ENCODE measurements at places on chromosomes 11 and 22.

DNA sequence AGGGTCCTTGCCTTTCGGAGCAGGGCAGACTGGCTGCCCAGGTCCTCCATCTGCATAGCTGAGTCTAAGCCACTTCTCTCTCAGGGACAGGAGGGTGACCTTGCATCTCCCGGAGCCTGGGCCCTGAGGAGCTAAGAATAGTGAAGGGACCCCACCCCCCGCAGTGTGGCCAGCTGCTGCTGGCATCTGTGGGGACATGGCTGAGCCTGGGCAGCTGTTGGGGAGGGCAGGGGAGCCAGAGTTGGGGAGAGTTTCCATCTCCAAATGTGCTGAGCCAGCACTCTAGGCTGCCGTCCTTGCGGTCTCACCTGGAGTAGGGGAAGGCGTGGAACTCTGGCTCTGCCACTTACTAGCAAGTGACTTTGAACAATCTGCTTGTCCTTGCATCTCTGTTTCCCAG is 34.8 kb upstream of the SHISAL1 start:
- no peak for DNase-seq

- DNase-seq, result no peak
Observed at GRCh38 chr22:22605074-22605404, 39.4 kb upstream of the GGTLC2 start.

GRCh38 chr11:123517559-123518364 is 87.7 kb downstream of the GRAMD1B start:
- DNase-seq, result no peak

DNA sequence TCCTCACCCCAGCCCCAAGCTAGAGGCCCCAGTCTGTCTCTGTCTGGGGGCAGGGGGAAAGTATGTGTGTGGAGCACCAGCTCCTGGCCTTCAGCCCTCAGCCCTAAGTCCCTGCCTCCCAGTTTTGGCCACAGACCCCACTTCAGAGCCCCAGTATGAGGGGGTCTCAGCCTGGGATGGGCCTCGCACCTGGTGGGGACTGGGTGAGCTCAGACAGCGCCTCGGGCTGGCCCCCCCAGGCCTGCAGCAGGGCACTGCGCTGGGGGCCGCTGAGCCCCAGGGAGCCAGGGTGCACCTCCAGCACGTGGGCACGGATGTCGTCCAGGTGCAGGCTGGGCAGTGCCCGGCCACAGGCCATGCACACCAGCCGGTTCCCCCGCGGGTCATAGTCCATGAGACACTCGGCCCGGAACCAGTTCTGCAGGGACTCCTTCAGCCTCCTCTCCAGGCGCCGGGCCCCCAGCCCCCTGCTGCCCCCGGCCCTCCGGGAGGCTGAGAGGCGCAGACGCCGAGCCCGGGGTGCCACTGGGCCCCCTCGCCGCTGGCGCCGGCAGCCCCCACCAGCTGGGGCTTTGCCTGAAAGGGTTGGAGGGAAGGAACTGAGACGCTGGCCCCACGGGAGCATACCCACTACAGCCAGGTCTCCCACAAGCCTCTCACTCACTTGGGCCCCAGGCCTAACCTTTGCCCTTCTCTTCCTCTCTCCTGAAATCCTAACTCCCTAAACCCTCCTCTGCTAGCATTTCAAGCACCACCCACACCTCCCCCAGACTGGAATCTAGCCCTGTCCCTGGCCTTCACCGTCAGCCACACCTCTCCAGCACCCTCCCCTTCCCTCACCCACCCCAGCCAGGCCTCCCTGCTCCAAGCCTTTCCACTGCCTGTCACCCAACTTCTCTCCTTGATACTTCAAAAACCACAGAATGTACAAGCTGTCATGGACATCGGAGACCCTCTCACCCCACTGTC is 3.6 kb downstream of the ZFTA start:
- no peak for DNase-seq

DNA sequence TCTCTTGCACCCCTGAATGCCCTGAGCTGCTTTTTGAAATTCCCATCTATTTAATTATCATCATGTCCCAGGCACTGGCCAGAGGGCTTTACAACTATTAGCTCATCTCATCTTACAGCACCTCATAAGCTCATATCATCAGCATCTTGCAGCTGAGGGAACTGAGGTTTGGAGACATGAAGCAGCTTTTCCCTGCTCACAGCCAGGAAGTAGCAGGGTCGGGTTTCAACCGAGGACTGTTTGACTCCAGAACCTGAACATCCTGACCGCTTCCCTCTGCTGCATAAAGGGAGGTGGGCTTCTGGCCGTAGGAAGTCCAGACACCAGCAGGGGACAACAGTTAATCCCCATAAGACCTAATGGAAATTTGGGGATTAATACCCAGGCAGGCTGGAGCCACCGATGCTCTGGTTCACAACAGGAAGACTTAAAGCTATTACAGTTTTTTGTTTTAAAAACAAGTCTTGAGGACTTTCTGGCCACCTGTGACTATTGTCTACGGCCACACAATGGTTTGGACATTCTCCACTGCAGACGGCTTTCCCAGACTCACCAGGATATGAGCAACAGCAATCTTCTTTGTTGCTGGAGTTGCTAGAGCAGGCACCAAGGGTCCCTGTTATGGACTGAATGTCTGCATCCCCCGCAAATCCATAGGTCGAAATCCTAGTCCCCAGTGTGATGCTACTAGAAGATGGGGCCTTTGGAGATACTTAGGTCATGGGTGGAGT is 47.4 kb downstream of the CHST1 start:
- DNase-seq, result no peak

GRCh38 chr11:87440076-87440770 is 402.5 kb downstream of the TMEM135 start:
- DNase-seq, result peak; percentile 57

- DNase-seq, result peak; percentile 83
Observed at GRCh38 chr22:21567456-21568346, at the start of gene UBE2L3. Gene UBE2L3 (plus strand): TSS chr22:21567714. CDS start chr22:21567745, 31 bp downstream.

- no peak for DNase-seq
Observed at GRCh38 chr11:76424891-76425290, 19.9 kb upstream of the EMSY start.
